ENCODE measurements at places on chromosomes 4 and X.
A peak's percentile ranks its signal among the peaks of the same experiment; 100 is the strongest.

- no peak for DNase-seq
Observed at GRCh38 chrX:154401045-154401799, 3.0 kb downstream of the RPL10 start.

GRCh38 chrX:110004215-110004614, 1.3 kb downstream of the TMEM164 start:
- peak; percentile 9 for DNase-seq

- no peak for DNase-seq
Observed at GRCh38 chrX:14916017-14916674, 42.9 kb downstream of the MOSPD2 start.

GRCh38 chr4:1187182-1187581, 14.8 kb upstream of the SPON2 start:
- no peak for DNase-seq

GRCh38 chrX:155434906-155435743, 23.3 kb downstream of the F8A3 start:
- no peak for DNase-seq

- no peak for DNase-seq
Observed at GRCh38 chr4:123477711-123478209, 81.2 kb downstream of the SPRY1 start.

GRCh38 chr4:30721185-30722091, 1.3 kb downstream of the PCDH7 start:
- DNase-seq, result peak; percentile 43

DNA sequence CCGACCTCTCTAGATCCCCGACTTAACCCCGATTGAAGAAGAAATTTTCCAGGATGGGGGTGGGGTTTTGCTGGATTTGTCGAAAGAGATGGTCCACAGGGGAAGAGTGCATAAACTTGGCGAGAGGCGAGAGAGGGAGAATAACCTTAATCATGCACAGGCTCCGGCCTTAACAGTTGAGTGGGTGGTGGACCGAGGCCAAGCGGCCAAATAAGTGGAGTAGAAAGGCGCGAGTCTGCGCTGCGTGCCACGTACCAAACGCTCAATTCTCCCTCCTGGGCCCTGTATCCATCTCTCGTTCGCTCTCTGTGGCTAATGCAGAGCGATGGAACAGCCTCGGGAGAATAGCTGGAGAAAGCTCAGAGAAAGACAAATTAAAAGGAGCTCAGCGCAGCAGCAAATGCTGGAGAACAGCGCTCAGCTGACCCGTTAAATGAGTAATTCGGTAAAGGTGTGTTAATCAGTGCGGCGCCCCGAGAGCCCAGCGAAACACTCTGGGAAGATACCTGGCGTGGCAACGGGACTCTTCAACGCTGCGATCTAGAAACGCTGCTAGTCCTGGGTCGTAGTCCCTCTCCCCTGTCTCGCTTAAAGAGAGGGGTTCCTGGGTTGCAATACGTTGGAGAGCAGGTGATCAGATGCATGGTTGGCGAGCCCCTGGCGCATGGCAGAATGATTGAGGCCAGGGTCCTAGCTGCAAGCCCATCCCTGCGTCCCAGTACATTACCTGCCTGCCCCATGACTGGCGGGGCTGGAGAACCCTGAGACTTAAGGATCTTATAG, 887 bp upstream of the IL1RAPL2 start:
- DNase-seq, result no peak

GRCh38 chr4:101791182-101791558, 640 bp downstream of the BANK1 start:
- peak; percentile 42 for DNase-seq

- no peak for DNase-seq
Observed at GRCh38 chrX:150299579-150299978, 63.5 kb upstream of the MAMLD1 start.

- DNase-seq, result no peak
Observed at GRCh38 chr4:148051403-148051802, 319.5 kb downstream of the ARHGAP10 start.

- no peak for DNase-seq
Observed at GRCh38 chr4:139511320-139511719, 44.7 kb downstream of the SETD7 start.

- no peak for DNase-seq
Observed at GRCh38 chrX:140229191-140229590, 263.9 kb upstream of the CXorf66 start.
